RPMI8226 (cell line): ENCODE measurements at places on chromosomes 1 and 21.

GRCh38 chr1:17639703-17640340 lies 100.3 kb downstream of the ARHGEF10L start:
- DNase-seq, result no peak

DNA sequence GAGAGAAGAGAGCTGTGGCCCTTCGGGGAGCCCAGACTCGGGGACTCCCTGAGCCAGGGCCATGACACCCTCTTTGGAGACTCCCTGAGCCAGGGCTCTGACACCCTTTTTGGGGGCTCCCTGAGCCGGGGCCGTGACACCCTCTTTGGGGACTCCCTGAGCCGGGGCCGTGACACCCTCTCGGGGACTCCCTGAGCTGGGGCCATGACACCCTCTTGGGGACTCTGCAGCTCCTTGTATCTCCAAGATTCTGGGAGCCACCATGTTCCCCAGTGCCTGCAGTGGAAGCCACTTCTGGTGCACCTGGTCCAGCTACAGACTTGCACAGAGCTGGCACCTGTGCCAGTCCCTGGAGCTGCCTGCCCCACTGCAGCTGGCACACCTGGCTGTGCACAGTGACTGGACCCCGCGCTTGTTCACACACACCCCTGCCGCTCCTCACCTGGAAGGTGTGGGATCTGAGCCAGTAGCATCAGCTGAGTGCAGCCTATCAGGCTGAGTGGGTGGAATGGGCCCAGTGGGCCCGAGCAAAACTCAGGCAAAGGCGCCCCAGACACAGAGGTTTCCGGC lies 3.8 kb upstream of the SSU72 start:
- DNase-seq, result peak; percentile 74

DNA sequence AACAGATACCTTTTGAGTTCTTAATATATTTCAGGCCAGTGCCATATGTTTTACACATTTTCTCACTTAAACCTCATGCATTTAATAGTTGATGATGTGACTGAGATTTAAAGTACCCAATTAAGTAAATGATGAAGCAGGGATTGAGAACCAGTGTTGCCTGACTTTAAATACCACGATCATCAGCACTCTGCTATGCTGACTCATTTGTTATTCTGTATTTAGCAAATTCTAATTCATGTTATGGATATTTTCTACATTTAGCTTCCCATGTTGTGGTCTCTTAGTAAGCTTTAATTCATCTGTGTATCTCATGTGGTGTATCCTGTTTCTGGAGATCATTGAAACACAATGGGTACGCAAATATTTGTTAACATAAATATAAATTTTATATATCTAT lies 363.0 kb downstream of the PTBP2 start:
- no peak for DNase-seq

DNA sequence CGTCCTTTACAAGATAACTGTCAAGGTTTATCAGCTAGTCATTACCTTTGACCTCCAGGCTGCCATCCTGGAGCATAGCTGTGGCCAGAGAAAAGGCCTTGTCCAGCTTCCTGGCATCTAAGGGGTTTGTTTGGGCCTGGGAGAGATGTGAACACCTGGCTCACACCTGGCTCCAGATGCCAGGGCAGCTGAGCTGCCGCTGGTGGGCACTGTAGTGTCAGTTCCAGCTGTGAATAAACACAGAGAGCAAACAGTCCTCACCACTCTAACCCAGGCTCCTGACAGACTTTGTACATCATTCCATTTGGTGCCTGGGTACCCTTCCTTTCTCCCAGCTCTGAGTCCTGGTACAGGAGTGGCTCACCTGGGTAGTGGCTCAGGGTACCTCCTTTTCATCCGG lies 14.3 kb upstream of the KCNA10 start:
- peak; percentile 19 for DNase-seq

DNA sequence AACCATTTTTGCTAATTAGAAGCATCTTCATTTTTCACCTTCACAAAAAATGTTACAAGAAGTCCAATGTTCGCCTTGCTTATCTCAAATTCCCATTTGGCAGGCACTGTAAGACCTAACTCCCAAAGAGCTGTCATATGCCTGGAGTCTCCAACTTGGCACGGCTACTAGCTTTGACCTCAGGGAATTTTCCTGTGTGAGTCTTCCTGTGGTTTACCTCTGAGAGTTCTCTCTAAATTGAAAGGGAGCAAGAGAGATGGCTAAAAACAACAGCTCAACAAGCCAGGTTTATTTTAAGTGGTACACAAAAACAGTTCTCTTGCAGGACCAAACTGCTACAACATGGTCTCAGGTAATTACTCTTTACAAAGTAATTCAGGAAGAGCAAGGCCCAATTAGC lies 756.0 kb upstream of the ADGRL2 start:
- DNase-seq, result no peak

GRCh38 chr1:201409440-201409839 lies 10.3 kb upstream of the LAD1 start:
- DNase-seq, result no peak

GRCh38 chr1:233662575-233663304 lies 48.8 kb downstream of the KCNK1 start:
- peak; percentile 68 for DNase-seq

DNA sequence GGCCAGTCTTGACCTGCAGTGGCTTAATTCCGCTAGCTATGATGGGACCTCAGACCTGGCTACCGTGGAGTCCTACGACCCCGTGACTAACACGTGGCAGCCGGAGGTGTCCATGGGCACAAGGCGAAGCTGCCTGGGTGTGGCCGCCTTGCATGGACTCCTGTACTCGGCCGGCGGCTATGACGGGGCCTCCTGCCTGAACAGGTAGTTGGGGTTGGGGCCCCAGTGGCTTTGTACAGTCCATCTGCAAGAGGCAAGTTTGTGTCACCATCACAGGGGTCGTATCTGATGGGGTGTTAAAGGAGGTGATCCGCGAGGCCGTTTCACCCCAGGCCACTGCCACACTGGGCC lies 2.9 kb downstream of the KLHL17 start:
- no peak for DNase-seq

DNA sequence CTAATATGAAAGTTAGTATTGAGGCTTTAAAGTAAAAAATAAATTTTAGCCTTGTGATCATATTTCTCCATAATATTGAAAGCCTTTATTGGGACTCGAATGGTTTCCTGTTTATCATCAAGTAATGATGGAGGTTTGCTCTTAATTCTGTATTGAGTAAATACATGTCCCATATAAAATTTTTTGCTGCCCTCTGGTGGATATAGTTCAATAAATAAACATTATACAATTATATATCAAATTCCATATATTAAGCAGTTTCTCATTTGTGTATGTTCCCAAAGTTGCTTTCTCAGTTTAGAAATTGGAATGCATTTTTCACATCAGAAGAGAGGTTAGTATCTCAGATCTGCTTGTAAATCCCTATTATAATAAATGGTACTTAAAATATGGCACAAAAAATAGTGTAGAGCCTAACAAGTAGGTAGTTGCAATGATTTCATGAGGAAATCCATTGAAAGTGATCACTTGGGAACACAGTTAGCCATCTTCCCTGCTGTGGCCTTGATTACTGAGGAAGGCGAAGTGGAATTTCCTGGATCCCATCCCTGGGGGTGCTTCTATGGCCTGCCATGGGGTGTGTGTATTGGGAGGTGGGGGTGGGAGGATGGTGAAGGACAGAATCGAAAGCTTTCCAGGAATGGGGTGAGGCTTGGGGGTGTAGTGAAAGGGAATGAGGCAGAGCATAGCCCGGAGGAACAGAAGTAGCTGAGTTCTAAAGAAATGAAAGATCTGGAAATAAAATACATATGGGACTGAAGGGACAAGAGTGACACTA lies 84.1 kb upstream of the C21orf91 start:
- peak; percentile 55 for DNase-seq

GRCh38 chr1:149848340-149849110 lies 50.8 kb upstream of the BOLA1 start:
- DNase-seq, result peak; percentile 22

- DNase-seq, result no peak
Measured at GRCh38 chr1:3183813-3184212, 114.8 kb downstream of the PRDM16 start.

- DNase-seq, result peak; percentile 92
Measured at GRCh38 chr1:146036965-146037646, 15.6 kb upstream of the HJV start.

DNA sequence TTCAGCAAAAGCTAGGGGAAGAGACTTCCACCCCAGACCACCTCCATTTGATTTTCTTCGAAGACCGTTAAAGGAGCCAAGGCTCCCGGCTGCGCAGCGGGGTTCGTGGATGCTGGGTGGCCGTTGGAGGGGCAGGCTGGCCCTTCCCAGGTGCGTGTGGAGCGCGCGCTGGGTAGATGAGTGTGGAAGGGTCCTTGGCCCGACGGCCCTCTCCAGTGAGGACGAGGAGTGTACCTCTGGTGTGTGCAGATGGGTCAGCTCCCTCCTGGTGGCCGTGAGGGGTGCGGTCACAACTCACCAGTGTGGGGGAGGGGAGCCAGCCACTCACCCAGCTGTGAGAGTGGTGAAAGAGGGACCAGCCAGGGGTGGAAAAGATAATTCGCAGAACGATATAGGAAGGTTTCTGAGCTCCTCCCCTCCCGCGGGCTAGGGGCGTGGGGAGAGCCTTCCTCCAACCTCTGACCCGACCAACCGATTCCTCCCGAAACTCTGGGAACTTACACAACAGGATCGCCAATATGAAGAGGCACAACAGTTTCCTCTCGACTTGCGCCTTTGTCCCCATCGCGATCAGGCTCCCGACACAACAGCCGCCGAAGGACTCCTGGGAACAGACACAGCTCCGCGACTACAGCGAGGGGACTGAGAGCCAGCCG lies at the start of gene F11R:
Gene F11R, minus strand, starts transcription at position 644 of the 656 bp plus-strand sequence. Its CDS starts 79 bp downstream, at position 565.
- peak; percentile 83 for DNase-seq

DNA sequence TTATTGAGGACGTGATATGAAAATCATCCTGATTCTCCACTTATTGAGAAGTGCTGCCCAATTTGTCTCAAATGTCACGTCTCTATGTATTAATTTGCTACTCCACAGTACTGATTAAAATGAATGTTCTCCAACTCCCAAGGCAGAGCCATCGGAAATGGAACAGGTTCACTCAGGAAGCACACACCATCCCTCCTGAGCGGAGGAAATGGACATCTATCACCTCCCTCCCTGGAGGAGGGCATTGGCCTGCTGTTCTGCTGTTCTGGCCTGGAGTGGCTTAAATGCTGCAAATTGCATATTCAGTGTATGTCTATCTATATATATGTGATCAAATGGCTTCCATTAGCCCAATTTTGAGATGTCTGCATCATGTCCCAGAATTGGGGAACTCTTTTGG lies 140.5 kb downstream of the CSMD2 start:
- DNase-seq, result no peak

DNA sequence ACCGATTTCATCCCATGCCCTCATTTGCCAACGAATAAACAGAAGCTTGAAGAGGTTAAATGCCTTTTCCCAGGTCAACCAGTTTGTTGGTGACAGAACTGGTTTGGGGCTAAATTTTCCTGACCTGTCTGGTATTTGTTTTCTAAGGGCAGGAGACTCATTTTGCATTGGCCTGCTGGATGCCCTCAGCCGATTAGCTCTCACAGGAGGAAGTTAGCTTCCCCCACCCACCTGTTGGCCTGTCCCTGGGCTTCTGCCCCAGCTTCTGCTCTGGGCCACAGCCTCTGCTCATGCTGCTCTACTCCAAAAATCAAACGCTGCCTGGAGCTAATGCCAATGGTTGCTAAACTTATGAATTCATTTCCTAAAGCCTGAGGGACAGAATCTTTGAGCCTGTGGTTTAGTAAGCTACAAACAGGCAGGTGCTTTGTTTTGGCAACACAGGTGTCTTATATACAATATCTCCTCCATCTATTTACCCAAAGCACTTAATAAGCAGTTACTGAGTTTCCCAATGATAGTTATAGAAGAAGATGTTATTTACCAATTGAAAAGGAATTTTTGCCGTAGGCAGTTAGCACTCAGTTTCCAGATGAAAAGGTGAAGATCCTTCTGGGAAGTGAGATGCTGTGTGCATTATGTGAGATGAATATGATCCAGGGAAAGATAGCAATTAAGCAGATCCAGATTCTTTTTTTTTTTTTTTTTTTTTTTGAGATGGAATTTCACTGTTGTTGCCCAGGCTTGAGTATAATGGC lies 82.3 kb downstream of the TM2D1 start:
- DNase-seq, result no peak

GRCh38 chr1:96049759-96050409 lies 671.7 kb upstream of the PTBP2 start:
- no peak for DNase-seq
